ENCODE measurements at places on chromosomes 6 and 20.

DNA sequence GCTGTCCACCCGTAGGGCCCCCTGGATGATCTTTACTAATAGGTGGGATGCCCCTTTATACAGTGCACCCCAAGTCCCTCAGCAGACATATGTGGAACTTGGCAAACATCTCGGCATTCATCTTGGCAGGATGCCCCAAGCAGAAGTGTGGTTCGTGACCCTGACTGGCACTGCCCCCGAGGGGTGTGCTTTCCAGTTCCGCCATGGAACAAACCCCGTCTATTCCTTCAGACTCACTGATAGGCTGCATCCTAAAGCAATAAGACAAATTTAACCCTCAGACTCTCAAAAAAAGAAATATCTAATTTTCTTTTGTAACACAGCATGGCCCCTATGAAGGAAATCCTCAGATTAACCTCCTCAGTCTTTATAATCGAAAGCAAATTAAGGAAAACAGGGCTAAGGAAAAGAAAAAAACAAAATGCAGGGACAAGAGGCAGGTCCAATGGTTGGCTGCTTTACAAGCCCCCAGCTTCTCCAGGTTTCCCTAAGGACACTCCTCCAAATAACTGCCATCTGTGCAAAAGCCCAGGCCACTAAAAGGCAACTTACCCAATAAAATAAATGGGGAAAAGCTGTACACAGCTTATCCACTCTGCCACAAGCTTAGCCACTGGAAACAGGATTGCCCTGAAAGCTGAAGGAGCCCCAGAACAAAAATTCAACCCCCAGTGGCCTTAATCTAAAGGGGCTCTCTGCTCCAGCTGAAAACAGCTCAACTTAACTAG is 30.5 kb upstream of the RIPK1 start:
- DNase-seq: no peak

- peak; percentile 3 for DNase-seq
Measured at GRCh38 chr6:106629859-106630163, 433 bp downstream of the QRSL1 start.

DNA sequence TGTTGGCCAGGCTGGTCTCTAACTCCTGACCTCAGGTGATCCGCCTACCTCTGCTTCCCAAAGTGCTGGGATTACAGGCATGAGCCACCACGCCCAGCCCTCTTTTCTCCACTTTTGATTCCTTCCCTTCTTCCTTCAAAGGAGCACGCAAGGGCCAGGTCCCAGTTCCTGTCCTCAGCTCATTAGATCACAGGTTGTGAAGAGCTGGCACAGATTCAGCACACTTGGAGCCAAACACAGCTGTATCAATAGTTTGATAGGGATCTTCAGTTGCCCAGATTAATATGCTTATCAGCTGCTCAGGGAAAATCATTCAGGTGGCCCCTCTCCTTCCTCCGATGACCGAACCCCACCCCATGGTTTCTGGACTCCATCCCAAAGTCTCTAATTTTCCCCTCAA is 14.4 kb upstream of the SLC22A23 start:
- DNase-seq: no peak

GRCh38 chr6:42363926-42364849 is 87.5 kb downstream of the TRERF1 start:
- no peak for DNase-seq

- no peak for DNase-seq
Measured at GRCh38 chr6:67952121-67952520, 683.0 kb upstream of the ADGRB3 start.

DNA sequence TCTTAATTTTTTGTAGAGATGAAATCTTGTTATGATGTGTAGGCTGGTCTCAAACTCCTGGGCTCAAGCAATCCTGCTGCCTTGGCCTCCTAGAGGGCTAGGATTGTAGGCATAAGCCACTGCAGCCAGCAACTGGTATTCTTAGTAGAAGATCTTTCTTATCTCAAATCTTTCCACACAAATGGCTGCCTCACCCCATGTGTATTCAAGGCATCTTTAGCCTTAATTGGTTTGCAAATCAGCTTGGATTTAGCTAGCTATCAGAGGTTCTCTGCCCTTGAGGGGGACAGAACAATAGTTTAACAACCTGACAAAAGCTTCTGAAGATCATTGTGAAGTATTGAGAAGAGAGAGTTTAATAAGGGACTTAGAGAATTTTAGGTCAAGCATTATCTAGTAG is 17.9 kb upstream of the ABRACL start:
- DNase-seq: no peak

DNA sequence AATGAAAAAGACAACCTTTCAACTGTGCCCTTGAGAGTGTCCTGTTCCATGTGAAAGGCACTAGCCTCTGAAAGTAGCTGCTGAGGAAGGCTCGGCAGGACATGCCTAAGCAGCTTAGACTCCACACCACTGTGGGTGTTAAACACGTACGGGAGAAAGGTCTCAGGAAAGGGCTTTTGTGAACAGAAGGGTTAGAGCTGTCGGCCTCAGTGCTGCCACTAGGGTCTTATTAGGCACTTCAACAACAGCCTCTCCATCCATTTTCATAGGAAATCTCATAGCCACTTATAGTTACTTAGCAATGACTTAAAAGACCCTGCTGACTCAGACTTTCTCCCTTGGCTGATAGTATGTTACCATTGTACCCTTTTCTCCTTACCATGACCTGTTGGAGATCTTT is 662.8 kb downstream of the TBC1D32 start:
- no peak for DNase-seq

- no peak for DNase-seq
Measured at GRCh38 chr6:5159162-5159561, 74.0 kb downstream of the PPP1R3G start.

GRCh38 chr20:38218566-38218885 is 42.0 kb downstream of the KIAA1755 start:
- no peak for DNase-seq

DNA sequence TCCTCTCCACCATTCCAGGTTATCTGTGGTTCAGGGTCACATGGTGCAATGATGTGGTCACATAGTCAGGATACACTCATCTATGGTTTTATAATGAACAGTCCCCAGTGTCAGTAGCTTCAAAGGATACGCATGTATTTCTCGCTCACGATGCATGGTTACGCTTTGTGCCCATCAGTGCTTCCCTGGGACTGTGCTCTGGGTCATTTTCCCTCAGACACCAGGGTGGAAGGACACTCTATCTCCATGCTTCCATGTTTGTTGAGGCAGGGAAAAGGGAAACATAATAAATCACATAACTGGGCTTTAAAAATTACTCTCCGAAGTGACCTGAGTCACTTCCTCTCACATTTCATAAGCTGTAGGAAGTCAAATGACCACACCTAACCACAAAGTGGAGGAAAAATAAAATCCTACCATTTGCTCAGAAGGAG is 394.8 kb upstream of the NOX3 start:
- no peak for DNase-seq

DNA sequence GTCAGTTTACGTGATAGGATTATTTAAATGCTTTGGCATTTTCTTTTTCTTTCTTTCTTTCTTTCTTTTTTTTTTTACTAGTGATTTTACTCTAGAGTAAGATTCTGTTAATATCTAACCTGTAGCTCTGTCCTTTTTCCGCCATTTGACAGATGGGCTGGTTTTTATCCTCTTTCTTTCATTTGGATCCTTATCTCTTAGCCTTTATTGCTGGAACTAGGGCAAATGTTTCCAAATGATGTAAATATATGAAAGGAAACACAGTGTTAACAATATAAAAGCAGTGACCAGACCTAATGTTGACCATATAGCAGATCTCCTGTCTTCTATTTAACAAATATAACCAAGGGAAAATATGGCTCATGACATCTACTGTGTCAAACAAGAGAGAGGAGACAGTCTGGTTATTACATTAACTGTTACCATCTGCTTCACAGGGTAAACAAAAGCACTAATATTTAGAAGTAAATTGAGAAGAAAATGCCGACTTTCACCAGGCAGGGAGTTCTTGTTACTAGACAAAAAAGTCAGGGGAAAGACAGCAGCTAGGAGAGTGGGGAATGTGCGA is 59.8 kb upstream of the GCLC start:
- no peak for DNase-seq

GRCh38 chr20:37416100-37416847 is 70.3 kb downstream of the SRC start:
- no peak for DNase-seq

DNA sequence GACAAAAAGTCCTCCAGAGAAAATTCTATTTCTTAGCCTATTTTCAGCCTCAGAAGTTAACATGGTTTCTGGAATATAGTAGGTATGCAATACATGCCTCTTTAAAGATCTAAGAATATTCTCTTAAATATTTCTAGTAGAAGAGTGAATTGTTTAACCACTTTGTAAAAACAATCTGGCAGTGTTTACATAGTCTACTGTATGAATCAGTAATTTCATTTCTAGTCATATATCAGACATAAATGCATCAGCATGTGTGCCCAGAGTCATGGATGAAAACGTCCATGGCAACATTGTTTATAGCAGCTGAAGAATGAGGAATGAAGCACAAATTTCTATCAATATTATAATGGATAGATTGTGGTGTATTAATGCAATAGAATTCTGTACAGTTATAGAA is 124.9 kb downstream of the NKAIN2 start:
- no peak for DNase-seq
